ENCODE measurements at places on chromosomes 6 and 20. TPM values are rescaled to one million over a fixed set of nuclear protein-coding genes. Genes with fewer than 3 reads are reported as not detected.

KCNQ5 gene
- polyA plus RNA-seq, result 0.38 TPM

PSORS1C1 gene
- polyA plus RNA-seq, result 1.6 TPM

LPA gene
- polyA plus RNA-seq, result not detected

OTOR gene
- not detected for polyA plus RNA-seq

COX4I2 gene
- 2.0 TPM for polyA plus RNA-seq

MYCT1 gene
- 2.0 TPM for polyA plus RNA-seq

KIF6 gene
- not detected for polyA plus RNA-seq

BMP2 gene
- 1.3 TPM for polyA plus RNA-seq

TMEM244 gene
- not detected for polyA plus RNA-seq

TGM3 gene
- 0.72 TPM for polyA plus RNA-seq

COL9A1 gene
- 1.3 TPM for polyA plus RNA-seq

DCBLD1 gene
- polyA plus RNA-seq, result 2.4 TPM

TENT5A gene
- polyA plus RNA-seq, result 21.7 TPM

BPIFB3 gene
- not detected for polyA plus RNA-seq

GJA1 gene
- 184 TPM for polyA plus RNA-seq

KCNK16 gene
- not detected for polyA plus RNA-seq

SLC35D3 gene
- polyA plus RNA-seq, result not detected

SEL1L2 gene
- polyA plus RNA-seq, result not detected

TMEM151B gene
- polyA plus RNA-seq, result not detected

C6orf15 gene
- polyA plus RNA-seq, result not detected

Data from aorta (tissue), 5 donors.